Activated T-cell treated with anti-CD3 and anti-CD28 coated beads for 24 hours (primary cell): ENCODE measurements at places on chromosomes 1 and 21.

- no peak for DNase-seq
Measured at GRCh38 chr21:35504277-35504676, 455.2 kb upstream of the RUNX1 start.

GRCh38 chr1:181659321-181659957, 176.1 kb downstream of the CACNA1E start:
- no peak for DNase-seq

DNA sequence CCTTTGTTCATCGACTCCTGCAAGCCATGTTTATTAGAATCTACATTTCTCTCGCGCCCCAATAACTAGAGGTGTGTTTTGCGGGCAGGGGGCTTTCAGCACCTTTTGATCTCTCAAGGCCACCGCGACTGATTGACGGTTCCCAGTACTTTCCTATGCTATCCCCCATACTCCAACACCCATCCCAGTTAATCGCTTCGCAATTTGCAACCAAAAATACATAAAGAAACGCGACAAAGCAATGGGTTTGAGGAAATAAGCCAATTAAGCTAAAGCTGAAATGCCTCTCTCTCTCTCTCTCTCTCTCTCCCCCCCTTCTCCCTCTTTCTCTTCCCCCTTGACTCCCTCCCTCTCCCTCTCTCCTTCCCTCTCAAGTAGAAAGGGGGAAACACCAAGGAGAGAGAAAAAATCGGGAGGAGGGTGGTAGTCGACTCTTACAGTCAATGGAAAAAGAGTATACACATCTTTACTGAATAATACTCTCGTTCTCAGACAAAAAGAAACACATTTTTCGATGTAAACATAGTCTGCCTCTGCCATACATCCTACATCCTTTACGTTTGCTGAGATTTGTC, 128.0 kb upstream of the DPYD start:
- DNase-seq = no peak

- DNase-seq = no peak
Measured at GRCh38 chr1:162406811-162407210, 5.1 kb downstream of the SH2D1B start.

DNA sequence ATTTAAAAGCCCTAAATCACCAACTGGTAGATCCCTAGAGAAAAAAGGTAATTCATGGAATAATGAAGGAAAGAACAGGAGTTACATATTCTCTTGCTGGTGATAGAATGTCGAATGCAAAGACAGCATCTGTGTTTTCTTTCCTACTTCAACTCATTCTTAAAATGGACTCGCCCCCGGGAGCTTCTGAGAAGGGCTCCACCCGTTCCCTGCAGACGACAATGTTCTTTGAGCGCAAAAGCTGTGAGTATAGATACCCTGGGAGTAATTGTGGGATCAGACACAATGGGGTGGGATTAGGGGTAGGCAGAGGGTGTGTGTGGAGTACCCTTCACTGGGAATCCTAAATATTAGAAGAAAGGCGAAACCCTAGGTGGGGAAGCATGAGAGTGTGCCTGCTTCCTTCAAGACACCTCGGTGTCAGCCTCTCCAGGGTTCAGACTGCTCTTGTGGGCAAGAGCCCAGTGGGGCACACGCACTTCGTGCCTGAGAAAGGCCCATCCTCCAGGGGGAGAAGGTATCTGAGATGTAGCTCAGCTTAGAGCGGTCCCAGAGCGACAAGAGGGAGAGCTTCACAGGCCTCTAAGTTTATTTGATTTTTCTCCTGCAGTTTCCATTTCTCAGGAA, 123.3 kb upstream of the DPYD start:
- DNase-seq = no peak

DNA sequence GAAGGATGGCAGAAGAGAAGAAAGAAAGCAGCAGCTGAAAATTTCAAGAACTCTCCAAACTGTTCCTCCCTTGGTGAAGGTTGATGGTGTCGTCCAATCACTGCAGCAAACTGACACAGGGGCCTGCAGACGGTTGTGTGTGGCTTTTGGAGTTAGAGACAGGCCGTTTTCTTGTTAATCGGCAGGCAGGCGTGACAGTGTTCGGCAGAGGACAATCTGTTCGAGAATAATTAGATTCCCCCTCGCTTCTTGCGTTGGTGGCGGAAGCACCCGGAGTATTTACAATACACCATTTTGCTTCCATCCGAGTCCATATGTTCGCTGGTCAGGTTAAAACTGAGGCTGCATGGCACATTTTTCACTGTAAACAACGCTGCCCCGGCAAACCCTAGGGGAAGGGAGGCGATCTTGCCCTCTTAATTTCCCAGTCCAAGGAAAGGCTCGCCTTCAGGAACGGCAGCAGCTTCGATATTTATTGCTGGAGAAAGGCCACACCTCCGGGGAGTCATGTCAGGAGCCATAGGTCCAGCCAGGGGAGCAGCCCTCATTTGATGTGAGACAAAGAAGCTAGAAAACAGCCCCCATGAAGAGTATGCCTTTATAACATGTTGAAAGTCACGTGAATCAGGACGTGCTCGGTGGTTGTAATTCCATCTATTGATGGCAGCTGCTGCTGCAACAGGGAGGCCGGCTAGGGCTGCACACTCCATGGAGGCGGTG, 360.1 kb downstream of the SMYD3 start:
- no peak for DNase-seq
